D721Med (cell line): ENCODE measurements at places on chromosomes 11 and 22.

DNA sequence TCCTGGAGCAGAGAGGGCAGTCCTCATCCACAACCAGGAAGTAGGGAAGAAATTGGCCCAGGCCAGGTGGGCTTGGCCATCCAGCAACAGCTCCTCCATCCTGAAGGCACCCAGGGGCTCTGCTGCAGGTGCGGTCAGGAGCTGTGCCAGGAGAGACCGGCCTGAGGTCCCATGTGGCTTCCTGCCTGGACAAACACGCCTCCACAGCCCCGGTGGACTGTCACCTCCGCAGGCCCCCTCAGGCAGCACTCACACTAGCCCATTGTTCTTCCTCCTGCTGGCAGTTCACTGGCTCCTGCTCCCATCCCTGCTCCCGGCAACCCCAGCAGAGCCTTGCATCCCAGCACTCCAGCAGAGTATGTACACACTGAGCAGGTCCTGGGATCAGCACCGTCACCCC is 16.0 kb upstream of the POU2AF1 start:
- no peak for DNase-seq

GRCh38 chr11:12157241-12157661 is 46.9 kb downstream of the MICAL2 start:
- DNase-seq: no peak

DNA sequence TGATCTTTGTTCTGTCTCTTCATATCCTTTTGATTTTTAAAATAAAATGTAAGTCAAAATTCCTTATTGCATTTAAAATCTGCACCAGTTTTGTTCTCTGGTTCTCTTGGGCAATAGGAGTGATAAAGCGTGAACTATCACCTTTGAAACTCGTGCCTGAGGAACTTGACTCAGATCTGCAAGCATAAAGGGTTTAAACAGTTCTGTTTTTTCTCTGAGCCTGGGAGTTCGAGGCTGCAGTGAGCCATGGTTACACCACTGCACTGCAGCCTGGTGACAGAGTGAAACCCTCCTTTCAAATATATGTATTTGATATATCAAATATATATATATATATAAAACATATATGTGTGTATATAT is 38.9 kb upstream of the CLMP start:
- no peak for DNase-seq

DNA sequence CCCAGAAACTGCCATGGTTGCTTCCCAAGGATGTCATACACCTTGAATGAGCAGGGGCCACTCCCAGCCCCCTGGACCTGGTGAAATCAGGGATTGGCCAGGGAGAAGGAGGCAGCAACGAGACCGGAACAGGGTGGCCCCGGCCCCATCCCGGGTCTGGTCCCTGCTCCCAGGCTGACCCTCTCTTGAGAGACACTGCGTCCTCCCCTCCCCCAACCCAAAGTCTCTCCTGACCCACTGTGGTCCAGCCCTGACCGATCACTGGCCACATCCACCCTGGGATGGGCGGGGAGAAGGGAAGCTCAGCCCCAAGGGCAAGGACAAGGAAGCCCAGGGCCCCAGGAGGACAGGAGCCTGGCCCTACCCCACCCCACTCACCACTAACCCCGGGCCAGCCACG is 12.4 kb downstream of the CYTH4 start:
- DNase-seq: no peak

GRCh38 chr11:20031155-20032001 is 128.9 kb downstream of the DBX1 start:
- no peak for DNase-seq

GRCh38 chr22:36162127-36163034 is 1.8 kb upstream of the APOL3 start:
- no peak for DNase-seq
